WTC11 (cell line): ENCODE measurements at places on chromosomes 6 and 20. TPM values are rescaled to one million over a fixed set of nuclear protein-coding genes. Genes with fewer than 3 reads are reported as not detected.

- H3K4me1 ChIP-seq: peaks cover 1% of the 10 kb centered on the region
- DNase-seq: no peak
- no peaks in the 10 kb centered on the region for H3K27me3 ChIP-seq
- H3K27ac ChIP-seq: no peak overlapping the region
- no peak overlapping the region for H3K4me3 ChIP-seq
Measured at GRCh38 chr6:133062077-133062476, 179.1 kb upstream of the EYA4 start.

Gene CYP24A1
- total RNA-seq: not detected in 3 replicates

- H3K4me1 ChIP-seq: peaks cover 14% of the 10 kb centered on the region
- no peak for DNase-seq
- H3K27ac ChIP-seq: no peak overlapping the region
- H3K27me3 ChIP-seq: peaks cover 2% of the 10 kb centered on the region; the same call in 1 of the 2 replicates
- no peaks in the 10 kb centered on the region for H3K36me3 ChIP-seq
Measured at GRCh38 chr20:57598060-57598459, 22.2 kb downstream of the ZBP1 start.

DNA sequence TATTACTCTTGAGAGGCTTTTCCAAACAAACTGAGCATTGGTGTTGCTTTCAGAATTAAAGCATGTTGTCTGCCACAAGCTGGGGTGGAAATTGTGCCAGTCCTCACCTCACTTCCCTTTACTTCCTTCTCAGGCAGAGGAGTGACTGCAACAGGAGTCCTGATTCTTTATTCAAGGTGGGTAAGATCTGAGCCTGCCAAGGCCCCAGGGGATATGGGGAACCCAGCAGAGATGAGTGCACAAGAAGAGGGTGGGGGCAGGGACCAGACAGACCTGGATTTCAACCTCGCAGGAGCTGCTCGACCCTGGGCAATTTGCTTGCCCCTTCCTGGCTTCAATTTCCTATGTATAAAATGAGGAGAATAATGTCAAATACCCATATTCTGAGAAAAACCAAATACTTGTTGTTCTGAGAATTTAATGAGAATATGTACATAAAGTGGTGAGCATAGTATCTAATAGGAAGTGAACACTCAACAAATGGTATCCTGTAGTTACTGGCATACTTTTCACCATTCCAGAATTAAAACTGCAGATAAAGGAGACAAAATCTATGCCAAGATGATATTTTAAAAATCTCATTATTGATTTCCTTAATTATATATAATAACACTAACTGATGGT is 17.8 kb downstream of the MAN1A1 start:
- no peak overlapping the region for H3K27ac ChIP-seq
- H3K36me3 ChIP-seq: no peaks in the 10 kb centered on the region
- H3K4me1 ChIP-seq: peaks cover 20% of the 10 kb centered on the region
- DNase-seq: no peak

DNA sequence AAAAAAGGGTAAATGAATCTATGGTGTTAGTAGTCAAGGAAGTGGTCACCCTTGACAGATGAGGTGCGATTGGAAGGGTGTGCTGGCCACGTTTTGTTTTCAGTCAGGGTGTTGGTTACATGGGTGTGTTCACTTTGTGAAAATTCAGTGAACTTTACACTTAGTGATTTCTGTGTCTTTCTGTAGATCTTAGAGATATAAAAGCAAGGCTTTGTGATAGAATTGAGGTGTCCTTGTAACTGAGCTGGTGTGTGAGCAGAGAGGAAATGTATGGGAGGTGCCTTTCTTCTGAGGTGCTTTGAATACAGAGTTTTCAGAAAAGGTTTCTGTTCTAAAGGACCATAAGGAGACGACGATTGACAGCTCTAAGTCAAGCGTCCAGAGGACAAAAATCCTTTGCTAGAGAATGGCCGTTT is 90.5 kb downstream of the SAMD3 start:
- no peak for DNase-seq
- H3K27me3 ChIP-seq: no peaks in the 10 kb centered on the region
- H3K4me3 ChIP-seq: no peak overlapping the region

Gene ME1
- total RNA-seq: 4.1 to 5.3 TPM (median 4.3 TPM) in 3 replicates

DNA sequence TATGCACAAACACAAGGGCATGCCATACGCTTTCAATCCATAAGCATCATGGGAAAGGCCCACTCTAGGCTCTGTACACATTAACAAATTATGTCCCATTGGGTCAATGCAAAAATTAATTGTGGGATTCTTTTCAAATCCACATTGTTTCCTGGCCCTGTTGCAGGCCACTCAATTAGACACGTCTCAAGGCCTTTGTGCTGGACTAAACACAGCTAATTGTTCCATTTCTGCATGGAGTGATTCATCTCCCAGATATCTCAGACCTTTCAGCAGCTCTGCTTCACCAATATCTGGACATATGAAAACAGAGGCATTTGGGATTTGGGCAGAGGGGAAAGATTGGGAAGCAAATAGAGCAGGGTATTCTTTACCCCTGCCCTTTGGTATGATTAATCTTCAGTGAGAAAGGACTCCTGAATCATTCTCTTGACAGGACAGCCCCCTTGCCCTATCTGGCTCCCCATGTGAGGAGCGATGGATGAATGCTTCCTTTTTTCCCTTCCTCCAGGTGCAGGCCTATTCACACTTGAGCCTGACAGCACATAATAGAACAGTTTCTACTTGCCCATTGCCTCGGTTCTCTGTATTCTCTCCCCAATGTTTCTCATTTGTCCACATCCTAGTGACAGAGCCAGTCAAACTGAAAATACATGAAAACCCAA is 547.6 kb downstream of the HAO1 start:
- H3K36me3 ChIP-seq: no peaks in the 10 kb centered on the region
- no peak overlapping the region for H3K4me3 ChIP-seq
- DNase-seq: no peak

Gene CCN6
- not detected in 3 replicates for total RNA-seq

GRCh38 chr20:63134201-63134612 is 81.7 kb downstream of the YTHDF1 start:
- H3K27me3 ChIP-seq: no peaks in the 10 kb centered on the region; the same call in 1 of the 2 replicates
- no peaks in the 10 kb centered on the region for H3K36me3 ChIP-seq
- H3K4me3 ChIP-seq: no peak overlapping the region
- peak; percentile 57 for DNase-seq
- H3K27ac ChIP-seq: no peak overlapping the region

- DNase-seq: peak; percentile 69
- H3K4me1 ChIP-seq: peaks cover 11% of the 10 kb centered on the region
- no peaks in the 10 kb centered on the region for H3K36me3 ChIP-seq
- no peak overlapping the region for H3K27ac ChIP-seq
- no peak overlapping the region for H3K4me3 ChIP-seq
Measured at GRCh38 chr20:6828794-6829423, 61.4 kb downstream of the BMP2 start.

GRCh38 chr20:50310673-50311051 is 120.0 kb downstream of the CEBPB start:
- peaks cover 28% of the 10 kb centered on the region for H3K4me1 ChIP-seq
- no peaks in the 10 kb centered on the region for H3K27me3 ChIP-seq
- H3K27ac ChIP-seq: no peak overlapping the region
- DNase-seq: no peak
- no peak overlapping the region for H3K4me3 ChIP-seq
- H3K36me3 ChIP-seq: no peaks in the 10 kb centered on the region

DNA sequence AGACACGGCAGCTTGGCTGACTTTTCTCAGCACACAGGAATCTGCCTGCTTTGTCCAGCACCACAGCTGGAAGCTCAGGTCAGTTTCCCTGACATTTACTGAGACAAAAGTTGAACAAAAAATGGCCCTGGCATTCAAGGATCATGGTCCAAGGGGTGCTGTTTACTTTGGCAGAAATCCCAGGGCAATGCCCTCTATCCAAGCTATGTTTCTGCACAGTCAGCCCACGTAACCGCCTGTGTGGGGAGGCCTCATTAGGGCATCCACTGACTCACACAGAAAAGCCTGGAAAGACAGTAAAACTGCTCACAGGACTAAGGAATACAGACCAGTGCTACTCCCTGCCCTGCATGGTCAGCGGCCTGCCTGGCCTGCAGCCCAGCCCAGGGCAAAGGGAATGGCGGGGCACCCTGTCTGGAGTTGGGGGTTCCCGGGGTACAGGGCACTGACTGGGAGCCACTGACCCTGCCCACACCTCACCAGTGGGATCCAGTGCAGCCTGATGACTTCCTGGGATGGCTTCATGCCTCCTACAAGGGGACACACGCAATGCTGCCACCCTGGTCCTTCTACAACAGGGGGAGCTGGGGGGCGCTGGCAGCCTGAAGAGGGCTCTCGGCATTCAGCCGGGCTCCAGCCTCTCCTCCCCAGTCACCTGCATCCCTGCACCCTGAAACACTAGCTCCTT is 77.1 kb downstream of the NINL start:
- H3K4me3 ChIP-seq: no peak overlapping the region
- H3K4me1 ChIP-seq: no peaks in the 10 kb centered on the region
- DNase-seq: no peak
- H3K36me3 ChIP-seq: peaks cover 59% of the 10 kb centered on the region

DNA sequence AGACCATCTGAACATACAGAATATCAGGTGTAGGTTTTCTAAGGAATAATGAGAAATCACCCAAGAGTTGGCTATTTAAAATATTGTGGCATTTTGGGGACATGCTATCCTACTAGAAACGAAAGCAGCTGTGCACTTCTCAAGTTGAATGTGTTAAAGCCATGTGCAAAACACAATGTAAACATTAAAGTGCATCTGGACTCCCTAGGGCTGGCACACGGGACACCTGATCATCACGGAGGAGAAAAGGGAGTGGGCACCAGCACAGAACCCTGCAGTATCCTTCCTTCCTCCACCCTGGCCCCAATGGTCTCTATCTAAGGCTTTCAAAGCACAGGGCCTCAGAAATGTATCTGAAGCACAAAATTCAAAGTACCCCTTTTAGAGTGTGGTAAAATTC is 94.3 kb downstream of the INSM1 start:
- H3K4me3 ChIP-seq: no peak overlapping the region
- peaks cover 70% of the 10 kb centered on the region for H3K4me1 ChIP-seq

GRCh38 chr6:9937031-9937763 is 477.7 kb downstream of the TFAP2A start:
- no peak overlapping the region for H3K4me3 ChIP-seq
- H3K27me3 ChIP-seq: no peaks in the 10 kb centered on the region
- no peaks in the 10 kb centered on the region for H3K4me1 ChIP-seq
- H3K36me3 ChIP-seq: peaks cover 4% of the 10 kb centered on the region
- DNase-seq: no peak
- no peak overlapping the region for H3K27ac ChIP-seq

DNA sequence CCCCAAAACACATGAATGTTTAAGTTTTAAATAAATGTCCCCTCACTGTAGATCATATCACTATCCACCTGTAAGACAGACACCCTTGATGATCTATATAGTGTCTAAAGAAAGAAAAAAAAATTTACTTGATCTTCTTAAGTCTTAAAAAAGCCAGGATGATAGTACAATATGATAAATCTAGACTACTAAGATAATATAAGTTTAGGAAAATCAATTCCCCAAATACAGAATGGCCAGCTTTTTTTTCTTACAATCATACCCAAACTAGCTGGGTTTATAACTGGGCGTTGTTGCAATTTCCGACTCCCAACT is 14.4 kb downstream of the ZNF217 start:
- H3K36me3 ChIP-seq: peaks cover 72% of the 10 kb centered on the region
- no peak overlapping the region; the same call in 1 of the 2 replicates for H3K4me3 ChIP-seq
- H3K27me3 ChIP-seq: no peaks in the 10 kb centered on the region
- DNase-seq: no peak
- peaks cover 58% of the 10 kb centered on the region for H3K4me1 ChIP-seq

- DNase-seq: no peak
- peaks cover 19% of the 10 kb centered on the region for H3K36me3 ChIP-seq
- peaks cover 7% of the 10 kb centered on the region for H3K4me1 ChIP-seq
Measured at GRCh38 chr6:35611240-35611639, 77.5 kb downstream of the FKBP5 start.

- H3K27ac ChIP-seq: no peak overlapping the region
- H3K36me3 ChIP-seq: peaks cover 31% of the 10 kb centered on the region
- H3K27me3 ChIP-seq: peaks cover 5% of the 10 kb centered on the region; the same call in 1 of the 2 replicates
- DNase-seq: no peak
Measured at GRCh38 chr6:147942363-147942762, 400.3 kb upstream of the SASH1 start.

Gene CALHM4
- total RNA-seq: not detected in 3 replicates

Gene IMPG1
- total RNA-seq: not detected in 3 replicates

DNA sequence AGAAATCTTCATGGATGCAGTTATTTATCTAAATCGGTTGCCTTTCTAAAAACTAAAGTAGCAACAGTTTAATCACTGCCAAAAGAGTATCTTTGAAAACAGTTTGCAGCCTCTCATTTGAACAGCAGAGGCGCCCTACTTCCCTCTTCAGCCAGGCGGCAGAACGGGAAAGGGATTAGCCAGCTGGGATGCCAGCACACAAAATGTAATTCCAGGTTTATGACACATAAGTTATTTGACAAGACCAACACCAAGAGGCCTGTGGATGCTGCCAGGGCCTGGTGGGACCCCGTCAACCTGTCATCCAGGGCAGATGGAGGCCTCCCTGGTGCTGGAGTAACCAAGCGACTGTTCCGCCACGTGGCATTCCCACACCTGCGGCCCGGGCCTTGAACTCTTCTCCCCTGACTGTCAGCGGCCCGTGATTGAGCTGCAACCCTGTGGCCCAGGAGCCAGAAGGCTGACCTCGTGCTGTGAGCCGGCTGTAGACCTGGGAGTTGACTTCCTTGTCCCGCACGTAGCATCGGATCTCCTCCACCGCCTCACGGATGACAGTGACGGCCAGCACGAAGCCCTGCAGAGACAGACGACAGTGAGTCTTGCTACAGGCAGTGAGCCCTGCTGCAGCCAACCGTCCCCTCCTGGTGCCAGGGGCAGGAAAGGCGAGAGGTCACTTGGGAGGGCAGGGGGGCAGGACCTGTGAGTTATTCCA is 55.5 kb downstream of the ATP9A start:
- no peak overlapping the region for H3K4me3 ChIP-seq
- no peaks in the 10 kb centered on the region for H3K27me3 ChIP-seq
- no peaks in the 10 kb centered on the region for H3K36me3 ChIP-seq
- peaks cover 48% of the 10 kb centered on the region for H3K4me1 ChIP-seq
- DNase-seq: peak; percentile 52

- H3K4me1 ChIP-seq: peaks cover 26% of the 10 kb centered on the region
- no peak overlapping the region for H3K27ac ChIP-seq
- peak; percentile 38 for DNase-seq
- H3K36me3 ChIP-seq: no peaks in the 10 kb centered on the region
Measured at GRCh38 chr20:25084626-25085187, 2.8 kb upstream of the VSX1 start.

GRCh38 chr6:159267165-159267564 is 98.0 kb downstream of the FNDC1 start:
- peaks cover 6% of the 10 kb centered on the region for H3K27me3 ChIP-seq
- DNase-seq: peak; percentile 62
- H3K4me1 ChIP-seq: no peaks in the 10 kb centered on the region

DNA sequence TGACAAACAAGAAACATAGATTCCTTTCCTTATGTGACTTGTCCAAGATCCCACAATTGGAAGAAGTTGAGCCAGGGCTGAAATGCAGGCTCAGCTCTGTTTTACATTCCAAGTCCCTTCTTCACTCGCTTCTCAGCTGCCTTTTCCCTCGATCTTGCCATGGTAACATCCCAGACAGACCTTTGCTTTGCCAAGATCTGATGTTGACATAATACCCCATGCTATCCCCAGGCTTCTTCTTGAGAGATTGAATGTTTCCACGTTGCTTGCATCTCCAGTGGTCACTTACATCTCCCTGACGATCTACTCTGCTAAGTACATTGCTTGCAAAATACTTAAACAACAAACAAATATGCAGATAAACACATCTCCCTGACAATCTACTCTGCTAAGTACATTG is 63.5 kb downstream of the TBXT start:
- H3K36me3 ChIP-seq: peaks cover 27% of the 10 kb centered on the region
- peaks cover 12% of the 10 kb centered on the region for H3K27me3 ChIP-seq
- H3K27ac ChIP-seq: no peak overlapping the region
- no peaks in the 10 kb centered on the region for H3K4me1 ChIP-seq

Gene EYA4
- 0.14 to 0.32 TPM (median 0.24 TPM) in 3 replicates for total RNA-seq
